ENCODE measurements at places on chromosomes 5 and 9.

DNA sequence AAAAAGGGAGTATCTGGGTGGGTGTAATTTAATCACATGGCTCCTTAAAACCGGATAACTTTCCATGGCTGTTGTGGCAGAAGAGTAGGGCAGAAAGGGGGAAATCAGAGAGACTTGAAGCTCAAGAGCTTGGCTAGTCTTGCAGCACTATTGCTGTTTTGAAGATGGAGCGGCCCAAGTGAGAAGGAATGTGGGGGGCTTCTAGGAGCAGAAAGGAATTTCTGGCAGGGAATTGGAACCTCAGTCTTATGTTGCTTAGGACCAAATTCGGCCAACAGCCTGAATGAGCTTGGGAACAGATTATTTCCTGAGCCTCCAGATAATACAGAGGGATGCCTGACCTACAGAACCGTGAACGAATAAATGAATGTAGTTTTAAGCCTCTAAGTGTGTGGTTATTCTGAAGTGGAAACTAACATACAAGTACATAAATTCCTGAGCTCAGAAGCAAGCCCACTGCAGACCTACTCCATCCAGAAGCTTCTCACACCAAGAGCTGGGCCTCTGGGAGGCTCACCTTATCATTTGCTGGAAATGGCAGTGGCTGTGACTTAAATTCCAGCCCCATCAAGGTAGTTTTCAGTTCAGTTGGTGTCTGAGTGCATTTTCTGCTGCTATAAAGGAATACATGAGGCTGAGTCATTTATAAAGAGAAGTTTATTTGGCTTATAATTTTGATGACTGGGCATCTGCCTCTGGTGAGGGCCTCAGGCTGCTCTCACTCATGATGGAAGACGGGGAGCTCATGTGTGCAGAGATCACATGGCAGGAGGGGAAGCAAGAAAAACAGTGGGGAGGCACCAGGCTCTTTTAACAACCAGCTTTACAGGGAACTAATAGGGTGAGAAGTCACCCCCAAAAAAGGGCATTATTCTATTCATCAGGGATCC, 15.3 kb upstream of the TMEM174 start:
- DNase-seq = no peak

GRCh38 chr5:97840643-97841042, 657.6 kb upstream of the RIOK2 start:
- no peak for DNase-seq

GRCh38 chr5:132812781-132813598, at the start of gene SOWAHA:
SOWAHA (plus strand) TSS chr5:132813302; CDS start chr5:132813622, 320 bp downstream.
- DNase-seq = no peak

DNA sequence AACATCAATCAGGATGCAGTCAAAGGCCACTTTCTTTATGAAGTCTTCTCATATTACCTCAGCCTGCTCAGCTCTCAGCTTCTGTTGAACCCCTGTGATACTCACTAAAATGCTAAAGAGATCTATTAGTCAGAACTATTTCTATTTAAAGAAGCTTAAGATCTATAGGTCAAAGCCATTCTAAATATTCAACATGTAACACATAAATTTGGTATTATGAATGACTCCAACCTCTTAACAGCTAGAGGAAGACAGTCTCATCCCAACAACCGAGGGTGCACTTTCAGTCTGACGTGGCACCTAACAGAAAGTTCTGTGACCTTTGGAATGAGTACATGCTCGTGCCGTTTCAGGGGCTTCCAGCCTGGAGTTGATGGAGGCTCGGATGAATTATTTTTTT, 301.5 kb upstream of the VLDLR start:
- no peak for DNase-seq

DNA sequence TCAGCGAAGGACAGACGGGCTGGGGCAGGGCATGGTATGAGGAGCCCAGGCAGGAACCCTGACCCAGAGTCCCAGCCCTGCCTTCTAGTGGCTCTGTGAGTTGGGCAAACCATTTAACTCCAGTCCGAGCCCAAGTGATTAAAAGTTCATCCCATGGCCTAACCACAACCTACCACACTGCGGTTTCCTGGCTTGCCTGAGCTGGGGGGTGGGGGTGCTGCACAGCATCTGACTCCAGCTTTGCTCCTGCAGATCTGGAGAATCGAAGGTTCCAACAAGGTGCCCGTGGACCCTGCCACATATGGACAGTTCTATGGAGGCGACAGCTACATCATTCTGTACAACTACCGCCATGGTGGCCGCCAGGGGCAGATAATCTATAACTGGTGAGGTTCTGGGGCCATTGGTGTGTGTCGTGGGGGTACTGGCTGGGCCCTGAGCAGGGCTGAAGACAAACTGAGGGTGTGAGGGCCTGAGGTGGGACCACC, 49.0 kb downstream of the STOM start:
- no peak for DNase-seq

GRCh38 chr5:9605041-9605838, 24.9 kb downstream of the TAS2R1 start:
- DNase-seq = no peak

DNA sequence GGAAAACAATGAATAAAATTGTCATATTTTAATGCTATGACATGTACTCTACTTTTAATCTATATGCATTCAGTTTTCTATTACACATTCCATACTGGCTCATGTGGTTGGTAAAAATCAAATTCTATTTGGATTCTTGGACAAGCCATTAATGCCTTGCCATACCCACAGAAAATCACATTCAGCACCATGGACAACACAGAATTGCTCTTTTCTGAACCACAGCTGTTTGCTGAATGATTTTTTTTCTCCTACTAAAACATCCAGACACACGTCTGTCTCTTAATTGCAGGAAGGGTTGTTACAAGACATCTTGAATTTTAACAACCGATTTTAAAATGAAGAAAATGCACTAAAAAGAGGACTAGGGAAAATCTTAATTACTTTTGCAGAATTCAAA, 675.6 kb downstream of the BRINP1 start:
- DNase-seq = no peak

GRCh38 chr9:126055381-126055985, 271.1 kb upstream of the MVB12B start:
- DNase-seq = no peak
